GM23248 (cell line): ENCODE measurements at places on chromosomes 3 and 15. TPM values are rescaled to one million over a fixed set of nuclear protein-coding genes. Genes with fewer than 3 reads are reported as not detected.

GRCh38 chr3:27666272-27666671 is 55.9 kb downstream of the EOMES start:
- no peak overlapping the region for H3K4me3 ChIP-seq
- H3K36me3 ChIP-seq: no peaks in the 10 kb centered on the region
- no peak for DNase-seq
- H3K4me1 ChIP-seq: peaks cover 11% of the 10 kb centered on the region
- H3K27me3 ChIP-seq: no peaks in the 10 kb centered on the region

DNA sequence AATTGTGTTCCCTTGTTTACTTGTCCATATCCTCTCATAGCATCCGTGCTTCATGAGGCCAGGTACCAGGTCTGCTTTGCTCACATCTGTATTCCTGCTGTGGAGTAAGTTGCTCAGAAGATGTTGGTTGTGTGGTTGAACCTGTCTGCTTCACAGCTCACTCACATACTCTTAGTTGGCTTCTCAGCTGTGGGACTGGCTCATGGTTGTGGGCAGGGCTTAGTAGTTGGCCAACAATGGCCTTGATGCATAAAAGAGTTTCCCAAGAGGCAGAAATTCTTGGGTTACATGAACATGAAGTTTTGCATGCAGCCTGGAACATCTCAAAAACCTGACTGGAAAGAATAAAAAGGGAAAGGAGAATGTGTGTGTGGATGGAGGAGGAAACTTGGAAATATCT is 17.0 kb downstream of the CELF6 start:
- H3K27me3 ChIP-seq: no peaks in the 10 kb centered on the region
- no peaks in the 10 kb centered on the region for H3K36me3 ChIP-seq
- H3K27ac ChIP-seq: no peak overlapping the region
- no peak for DNase-seq
- H3K4me3 ChIP-seq: no peak overlapping the region
- H3K4me1 ChIP-seq: no peaks in the 10 kb centered on the region

DNA sequence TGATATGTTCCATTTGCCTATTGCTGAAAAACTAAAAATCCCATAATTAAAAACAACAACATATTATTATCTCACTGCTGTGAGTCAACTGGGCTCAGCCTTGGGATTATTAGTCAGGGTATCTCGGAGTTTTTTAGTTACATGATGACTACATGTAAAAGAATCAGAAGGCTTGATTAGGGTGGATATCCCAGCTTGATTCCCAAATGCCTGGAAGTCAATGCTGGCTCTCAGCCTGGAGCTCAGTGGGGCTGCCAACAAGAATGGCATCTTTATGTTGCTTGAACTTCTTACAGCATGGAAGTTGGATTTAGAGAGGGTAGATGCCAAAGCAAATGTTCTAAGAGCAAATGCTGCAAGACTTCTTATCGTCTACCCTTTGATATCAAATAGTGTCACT is 278.5 kb downstream of the PLOD2 start:
- H3K27me3 ChIP-seq: no peaks in the 10 kb centered on the region
- peak; percentile 52 for DNase-seq
- no peak overlapping the region for H3K27ac ChIP-seq
- H3K4me3 ChIP-seq: no peak overlapping the region
- H3K36me3 ChIP-seq: no peaks in the 10 kb centered on the region
- H3K4me1 ChIP-seq: no peaks in the 10 kb centered on the region

GRCh38 chr3:122183521-122183892 is at the start of gene CASR:
CASR (plus strand) TSS chr3:122183668; CDS start chr3:122254190, 70,522 bp downstream.
- H3K4me1 ChIP-seq: no peaks in the 10 kb centered on the region
- H3K36me3 ChIP-seq: no peaks in the 10 kb centered on the region
- H3K27me3 ChIP-seq: peaks cover 32% of the 10 kb centered on the region
- H3K27ac ChIP-seq: no peak within 1 kb of the TSS

The CPLX3 gene
- total RNA-seq: not detected in 2 replicates
